Dorsolateral prefrontal cortex (tissue), 122 donors: ENCODE measurements at places on chromosomes 1 and 21.

- no peak for DNase-seq
Measured at GRCh38 chr1:224065455-224065854, 48.5 kb upstream of the FBXO28 start.

DNA sequence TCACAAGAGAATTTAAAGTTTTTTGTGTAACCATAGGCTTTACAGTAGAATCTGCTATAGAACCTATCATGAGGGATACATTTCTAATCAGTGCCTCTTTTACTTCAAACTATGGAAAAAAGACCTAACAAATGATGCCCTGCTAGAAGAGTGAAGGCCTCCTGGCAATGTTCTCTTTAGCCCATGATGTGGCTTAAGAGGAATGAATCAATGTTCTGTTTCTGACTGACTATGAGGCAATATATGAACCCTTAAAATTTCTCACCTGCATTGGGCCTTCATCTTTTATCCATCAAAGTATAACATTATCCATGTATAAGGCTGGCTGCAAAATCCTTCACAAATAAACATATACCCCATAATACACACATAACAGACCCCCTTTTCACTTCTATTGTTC, 65.7 kb upstream of the IL12RB2 start:
- DNase-seq = no peak

DNA sequence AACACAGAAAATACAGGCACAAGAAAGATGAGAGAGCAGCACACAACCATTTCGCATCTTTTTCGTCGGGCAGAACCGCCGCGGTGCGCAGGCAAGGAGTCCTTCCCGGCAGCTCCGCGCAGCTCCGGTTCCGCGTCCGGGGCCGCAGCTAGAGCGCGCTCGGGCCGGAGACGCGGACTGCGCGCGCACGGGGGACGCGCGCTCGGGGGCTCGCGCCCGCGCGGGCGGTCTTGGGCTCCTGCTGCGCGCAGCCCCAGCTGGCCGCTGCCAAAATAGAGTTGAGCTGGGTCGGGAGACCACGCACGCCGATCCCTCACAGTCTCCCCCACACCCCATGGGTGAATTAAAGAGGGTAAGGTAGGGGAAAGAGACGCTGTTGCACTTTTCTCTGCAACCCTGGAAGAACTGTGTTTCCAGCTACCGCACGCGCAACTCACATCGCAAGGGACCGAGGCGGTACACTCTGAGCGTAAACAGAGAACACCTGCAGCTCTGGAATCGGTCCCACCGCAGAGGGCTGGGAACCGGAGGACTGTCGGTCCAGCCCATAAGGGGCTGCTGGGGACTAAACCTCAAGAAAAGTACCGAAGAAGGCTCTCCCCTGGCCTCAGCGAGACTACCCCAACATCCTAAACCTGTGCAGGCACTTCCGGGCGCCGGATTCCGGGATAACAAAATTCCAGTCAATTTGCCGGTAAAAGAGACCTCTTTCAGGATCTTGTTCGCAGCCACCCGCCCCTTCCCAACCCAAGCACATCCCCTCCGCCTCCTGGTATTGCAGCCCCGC, 1.7 kb downstream of the NR5A2 start:
- DNase-seq = no peak

DNA sequence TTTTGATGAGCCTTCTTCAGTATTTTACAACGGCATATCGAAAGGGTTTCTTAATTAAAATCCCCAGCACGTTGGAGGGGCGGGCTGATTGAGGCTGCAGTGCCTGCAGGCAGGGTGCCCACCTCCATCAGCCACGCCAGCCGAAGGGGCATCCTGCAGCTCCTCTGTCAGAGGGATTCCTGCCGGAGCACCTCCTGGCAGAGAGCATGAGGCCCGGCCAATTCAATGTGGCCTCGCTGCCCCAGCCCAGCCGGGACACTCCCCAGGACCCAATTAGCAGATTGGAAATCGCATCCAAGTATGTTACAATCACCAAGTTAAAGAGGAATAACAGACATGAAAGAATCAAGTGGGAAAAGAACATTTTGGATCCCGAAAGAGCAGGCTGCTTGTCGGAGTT, 216.6 kb downstream of the ST6GALNAC3 start:
- DNase-seq = no peak

DNA sequence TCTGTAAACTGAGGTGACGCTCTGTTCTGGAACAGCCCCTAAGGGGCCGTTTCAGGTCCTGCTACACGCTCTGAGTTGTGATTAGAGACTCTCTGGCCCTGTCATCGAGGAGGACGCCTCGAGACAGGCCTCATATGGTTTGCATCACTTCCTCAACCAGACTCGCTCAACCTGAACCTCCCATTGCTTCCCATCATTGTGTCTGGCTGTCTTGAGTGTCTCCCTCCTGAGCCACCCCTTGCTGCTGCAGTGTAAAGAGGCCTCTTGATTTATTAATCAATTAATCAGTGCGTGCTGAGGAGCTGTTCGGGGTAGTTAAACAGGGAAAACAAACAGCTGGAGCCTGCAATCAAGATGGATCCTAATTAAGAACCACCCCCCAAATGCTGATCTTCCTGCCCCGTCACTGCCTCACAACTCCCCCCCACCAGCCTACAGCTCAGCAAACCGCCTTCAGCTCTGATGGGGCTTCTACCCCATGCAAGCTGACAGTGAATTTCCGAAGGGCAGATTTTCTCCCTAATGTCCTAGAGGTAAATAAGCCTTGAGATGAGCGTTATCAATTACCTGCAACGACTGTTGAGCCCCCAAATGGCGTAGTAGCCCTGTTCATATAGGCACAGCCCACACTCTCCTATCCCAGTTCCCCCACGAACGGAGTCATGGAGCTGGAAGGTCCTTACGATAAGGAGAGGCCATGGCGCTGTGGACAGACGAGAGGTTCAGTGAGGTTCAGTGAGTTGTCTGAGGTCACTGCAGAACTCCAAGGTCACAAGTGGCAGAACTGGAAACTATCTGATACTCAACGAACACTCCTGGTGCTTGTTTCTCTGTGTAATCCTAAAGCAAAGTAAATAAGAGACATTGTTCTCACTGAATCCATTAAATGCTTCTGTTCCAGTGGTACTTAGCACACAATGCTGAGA, 210.6 kb downstream of the KIF26B start:
- DNase-seq = no peak

DNA sequence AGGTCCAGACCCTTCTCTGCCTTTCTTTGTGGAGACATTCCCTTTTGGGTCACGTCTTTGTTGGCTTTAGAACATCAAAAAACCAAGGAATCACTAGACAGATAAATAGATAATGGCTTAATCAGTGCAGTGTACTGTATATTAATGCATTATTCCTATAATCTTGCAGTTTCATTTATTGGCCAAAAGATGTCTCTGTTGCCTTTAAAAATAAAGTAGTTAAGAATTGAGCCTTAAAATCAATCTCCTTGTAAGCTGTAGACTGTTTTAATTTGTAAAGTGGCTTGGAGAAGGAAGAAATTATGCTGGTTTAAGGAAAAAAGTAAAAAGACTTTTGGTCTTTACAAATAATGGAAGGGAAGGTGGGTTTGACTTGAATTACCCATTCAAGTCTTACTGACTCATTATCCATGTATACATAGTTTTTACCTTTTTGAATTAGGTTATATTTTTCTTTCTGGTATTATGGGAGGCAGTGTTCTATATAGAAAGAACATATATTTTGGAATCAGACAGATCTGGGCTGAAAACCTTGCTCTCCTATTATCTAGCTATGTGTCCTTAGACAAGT, 84.6 kb downstream of the VPS13D start:
- DNase-seq = no peak

- DNase-seq = no peak
Measured at GRCh38 chr21:37873655-37874054, 42.6 kb downstream of the KCNJ6 start.

- peak; percentile 18 for DNase-seq
Measured at GRCh38 chr1:55214212-55214933, 791 bp downstream of the USP24 start.

DNA sequence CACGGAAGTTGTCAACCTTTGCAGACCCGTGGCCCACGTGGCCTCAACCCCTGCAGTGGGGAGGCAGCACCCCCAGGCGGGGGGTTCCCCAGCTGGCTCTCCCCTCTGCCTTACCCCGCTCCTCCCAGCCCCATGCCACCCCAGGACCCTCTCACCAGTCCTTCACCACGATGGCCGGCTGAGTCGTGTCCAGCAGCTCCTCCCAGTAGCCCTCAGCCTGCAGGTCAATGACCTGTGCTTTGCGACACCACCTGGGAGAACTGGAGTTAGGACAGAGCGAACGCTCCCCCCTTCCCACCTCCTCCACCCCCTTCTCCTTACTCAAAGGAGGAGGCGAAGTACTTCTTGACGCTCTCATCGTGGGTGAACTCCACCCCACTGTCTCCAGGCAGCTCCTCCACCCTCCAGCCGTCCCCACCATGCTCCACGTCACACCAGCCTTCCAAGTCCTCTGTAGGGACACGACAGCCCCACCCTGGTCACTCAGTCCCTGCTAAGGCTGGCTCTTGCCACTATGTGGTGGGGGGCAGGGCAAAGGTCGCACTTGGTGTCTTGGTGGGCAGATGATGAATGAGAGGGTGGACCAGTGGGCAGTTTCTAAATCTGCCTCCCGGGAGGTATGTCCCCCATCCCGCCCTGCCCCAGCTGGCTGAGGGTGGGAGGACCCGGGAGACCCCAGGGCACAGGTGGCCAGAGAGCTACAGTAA, 4.5 kb downstream of the FBXO2 start:
- DNase-seq = no peak

- no peak for DNase-seq
Measured at GRCh38 chr1:24643363-24644099, 429 bp downstream of the SRRM1 start.

- no peak for DNase-seq
Measured at GRCh38 chr1:68065766-68066165, 15.3 kb upstream of the DIRAS3 start.

GRCh38 chr21:25772686-25773085, 37.9 kb downstream of the GABPA start:
- DNase-seq = no peak

DNA sequence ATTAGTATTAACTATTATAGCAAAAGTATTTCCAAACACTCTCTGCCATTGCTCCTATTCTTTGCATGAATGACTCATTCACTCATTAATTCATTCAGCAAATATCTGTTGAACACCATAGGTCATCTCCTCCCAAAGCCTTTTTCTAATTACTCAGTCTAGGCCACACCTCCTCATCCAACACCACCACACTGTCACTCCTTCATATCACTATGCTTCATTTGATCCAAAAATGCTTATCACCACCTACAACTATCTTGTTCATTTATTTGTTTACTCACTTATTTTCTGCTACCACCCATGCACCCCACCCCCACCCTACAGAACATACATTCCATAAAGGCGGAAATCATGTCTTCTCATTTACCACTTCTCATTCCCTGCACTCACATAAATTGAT, 94.4 kb upstream of the TNFSF4 start:
- no peak for DNase-seq
